ENCODE measurements at places on chromosomes 2 and 18.

- no peak overlapping the region for H3K4me3 ChIP-seq
- H3K27ac ChIP-seq, result no peak overlapping the region
- H3K27me3 ChIP-seq, result no peaks in the 10 kb centered on the region
- H3K36me3 ChIP-seq, result peaks cover 13% of the 10 kb centered on the region
- DNase-seq, result no peak
- peaks cover 23% of the 10 kb centered on the region for H3K4me1 ChIP-seq
Observed at GRCh38 chr2:37192551-37192950, 3.7 kb upstream of the CEBPZOS start.

- peaks cover 9% of the 10 kb centered on the region for H3K27me3 ChIP-seq
- no peaks in the 10 kb centered on the region for H3K36me3 ChIP-seq
- H3K4me3 ChIP-seq, result no peak overlapping the region
- no peaks in the 10 kb centered on the region for H3K4me1 ChIP-seq
- no peak for DNase-seq
Observed at GRCh38 chr2:181576431-181576830, 80.5 kb downstream of the CERKL start.

DNA sequence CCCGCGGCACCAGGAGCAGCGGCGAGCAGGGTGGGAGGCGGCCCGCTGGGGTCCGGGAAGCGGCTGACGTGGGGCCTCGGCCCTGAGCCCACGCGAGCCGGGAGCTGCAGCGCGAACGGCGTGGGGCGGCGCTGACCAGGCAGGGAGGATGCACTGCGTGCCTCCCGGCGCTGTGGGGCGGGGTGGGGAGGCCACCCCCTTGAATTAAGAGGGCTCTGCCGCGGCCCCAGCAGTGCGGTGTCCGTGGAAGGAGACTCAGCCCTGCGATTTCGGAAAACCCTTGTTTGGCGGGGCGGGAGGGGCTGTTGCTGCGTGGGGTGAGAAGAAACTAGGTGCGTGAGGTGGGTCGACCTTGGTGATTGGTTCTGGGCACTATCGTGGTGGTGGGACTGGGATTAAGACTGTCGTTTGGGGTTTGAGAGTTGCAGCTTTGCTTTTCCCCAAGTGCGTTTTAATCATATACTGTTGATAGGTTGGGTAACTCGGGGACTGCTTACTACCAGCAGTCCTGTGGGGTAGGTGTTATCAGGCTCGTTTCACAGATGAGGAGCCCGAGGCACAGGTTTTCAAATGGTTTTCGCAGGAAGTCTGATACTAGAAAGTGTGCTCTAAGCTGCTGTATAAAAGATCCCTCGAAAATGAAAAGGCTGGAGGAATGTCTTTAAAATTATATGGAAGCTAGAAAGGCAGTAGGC, 722 bp downstream of the ACSL3 start:
- H3K36me3 ChIP-seq, result peaks cover 7% of the 10 kb centered on the region
- peak; percentile 30 for DNase-seq
- H3K27ac ChIP-seq, result peak overlapping the region; percentile 81
- no peaks in the 10 kb centered on the region for H3K27me3 ChIP-seq
- H3K4me3 ChIP-seq, result peak overlapping the region; percentile 99

GRCh38 chr2:24919506-24920097, 435 bp downstream of the ADCY3 start:
- H3K36me3 ChIP-seq, result peaks cover 14% of the 10 kb centered on the region
- H3K4me3 ChIP-seq, result peak overlapping the region; percentile 81
- no peak overlapping the region for H3K27ac ChIP-seq
- H3K4me1 ChIP-seq, result peaks cover 17% of the 10 kb centered on the region

DNA sequence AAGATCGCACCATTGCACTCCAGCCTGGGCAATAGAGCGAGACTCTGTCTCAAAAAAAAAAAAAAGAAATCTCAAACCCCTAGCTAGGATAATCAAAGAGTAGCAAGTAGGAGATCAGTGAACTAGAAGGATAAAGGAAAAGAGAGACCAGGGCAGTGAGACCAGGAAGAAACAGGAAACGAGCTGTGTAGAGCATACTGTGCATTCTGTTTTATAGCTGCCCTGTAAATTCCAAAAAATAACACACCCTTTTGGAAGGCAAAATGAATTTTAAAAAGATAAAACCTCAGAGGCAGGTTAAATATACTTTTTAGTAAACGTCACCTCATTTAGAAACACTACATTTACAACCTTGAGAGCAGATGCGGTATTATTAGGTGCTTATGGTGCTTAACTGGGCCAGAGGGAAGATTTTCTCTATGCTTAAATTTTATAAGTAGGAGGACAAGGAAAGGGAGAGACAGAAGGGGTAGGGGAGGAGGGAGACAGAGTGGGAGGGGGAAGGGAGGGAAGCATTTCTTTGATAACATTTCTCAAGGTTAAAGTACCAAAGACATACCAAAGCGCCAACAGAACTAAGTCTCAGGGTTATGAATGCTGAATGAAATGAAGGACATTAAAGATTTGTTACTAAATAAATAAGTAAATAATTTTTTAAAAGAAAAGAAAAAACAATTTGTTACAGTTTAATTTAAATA, 30.1 kb downstream of the FEZ2 start:
- no peak overlapping the region for H3K4me3 ChIP-seq
- no peak for DNase-seq
- peaks cover 67% of the 10 kb centered on the region for H3K4me1 ChIP-seq
- H3K27ac ChIP-seq, result peak overlapping the region; percentile 95

GRCh38 chr2:35343135-35343534, 1012.4 kb upstream of the CRIM1 start:
- no peak overlapping the region for H3K27ac ChIP-seq
- no peak for DNase-seq
- H3K4me1 ChIP-seq, result no peaks in the 10 kb centered on the region
- H3K27me3 ChIP-seq, result no peaks in the 10 kb centered on the region

DNA sequence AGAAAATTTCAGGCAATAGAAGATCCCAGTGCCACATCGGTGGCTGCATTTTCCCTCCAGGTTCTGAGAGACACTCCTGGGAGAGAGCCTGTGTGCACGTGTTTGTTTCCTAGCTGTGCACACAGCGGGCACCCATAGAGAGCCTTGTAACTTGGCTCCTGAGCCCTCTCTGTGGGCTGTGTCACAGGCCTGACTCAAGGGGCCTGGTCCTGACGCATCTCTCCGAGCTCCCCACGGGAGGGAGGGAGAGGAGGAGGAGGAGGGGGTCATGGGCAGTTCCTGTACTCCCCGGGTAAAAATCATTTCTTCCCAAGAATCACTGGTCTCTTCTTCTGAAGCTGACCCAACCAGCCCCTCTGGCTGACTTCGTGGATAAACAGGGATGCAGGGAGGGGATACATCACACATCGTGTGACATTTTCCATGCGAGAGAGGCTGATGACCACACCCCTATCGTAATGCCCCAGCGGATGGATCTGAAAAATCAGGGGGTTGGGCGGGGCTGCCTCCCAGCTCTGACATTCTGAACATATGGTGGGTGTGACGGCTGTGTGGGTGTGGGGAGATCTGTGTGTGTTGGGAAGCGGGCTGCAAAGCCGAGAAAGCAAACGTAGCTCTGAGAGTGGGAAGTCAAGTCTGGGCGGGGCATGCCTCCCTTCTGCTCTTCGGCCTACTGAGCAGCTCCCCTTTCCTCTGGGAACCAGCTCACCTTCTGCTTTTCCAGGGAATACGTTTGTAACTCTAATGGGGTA, 308.3 kb upstream of the HS6ST1 start:
- H3K27me3 ChIP-seq, result no peaks in the 10 kb centered on the region
- peaks cover 8% of the 10 kb centered on the region for H3K4me1 ChIP-seq
- H3K27ac ChIP-seq, result no peak overlapping the region
- no peaks in the 10 kb centered on the region for H3K36me3 ChIP-seq

DNA sequence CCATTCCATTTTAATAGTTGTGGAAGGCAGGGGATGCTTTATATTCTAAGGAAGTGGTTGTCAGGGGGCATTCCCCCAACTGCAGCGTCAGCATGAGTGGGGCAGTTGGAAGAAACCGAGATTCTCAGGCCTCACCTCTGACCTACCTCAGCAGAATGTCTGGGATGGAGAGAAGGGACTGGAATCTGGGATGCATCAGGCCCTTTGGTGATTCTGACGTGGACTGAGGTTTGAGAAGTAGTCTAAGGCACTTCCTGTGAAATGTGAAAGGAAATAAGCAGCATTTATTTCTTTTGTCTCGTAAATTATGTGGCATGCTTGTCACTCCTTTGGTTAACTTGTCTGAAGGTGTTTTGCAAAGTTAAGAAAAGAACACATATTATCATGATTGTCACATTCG, 540.7 kb upstream of the NETO1 start:
- DNase-seq, result no peak
- no peak overlapping the region for H3K27ac ChIP-seq
- no peaks in the 10 kb centered on the region for H3K27me3 ChIP-seq
- no peaks in the 10 kb centered on the region for H3K36me3 ChIP-seq
- H3K4me3 ChIP-seq, result no peak overlapping the region

GRCh38 chr2:163471947-163472346, 263.9 kb downstream of the FIGN start:
- DNase-seq, result no peak
- H3K27ac ChIP-seq, result no peak overlapping the region
- H3K4me1 ChIP-seq, result no peaks in the 10 kb centered on the region
- no peaks in the 10 kb centered on the region for H3K27me3 ChIP-seq
- H3K36me3 ChIP-seq, result no peaks in the 10 kb centered on the region
- no peak overlapping the region for H3K4me3 ChIP-seq

DNA sequence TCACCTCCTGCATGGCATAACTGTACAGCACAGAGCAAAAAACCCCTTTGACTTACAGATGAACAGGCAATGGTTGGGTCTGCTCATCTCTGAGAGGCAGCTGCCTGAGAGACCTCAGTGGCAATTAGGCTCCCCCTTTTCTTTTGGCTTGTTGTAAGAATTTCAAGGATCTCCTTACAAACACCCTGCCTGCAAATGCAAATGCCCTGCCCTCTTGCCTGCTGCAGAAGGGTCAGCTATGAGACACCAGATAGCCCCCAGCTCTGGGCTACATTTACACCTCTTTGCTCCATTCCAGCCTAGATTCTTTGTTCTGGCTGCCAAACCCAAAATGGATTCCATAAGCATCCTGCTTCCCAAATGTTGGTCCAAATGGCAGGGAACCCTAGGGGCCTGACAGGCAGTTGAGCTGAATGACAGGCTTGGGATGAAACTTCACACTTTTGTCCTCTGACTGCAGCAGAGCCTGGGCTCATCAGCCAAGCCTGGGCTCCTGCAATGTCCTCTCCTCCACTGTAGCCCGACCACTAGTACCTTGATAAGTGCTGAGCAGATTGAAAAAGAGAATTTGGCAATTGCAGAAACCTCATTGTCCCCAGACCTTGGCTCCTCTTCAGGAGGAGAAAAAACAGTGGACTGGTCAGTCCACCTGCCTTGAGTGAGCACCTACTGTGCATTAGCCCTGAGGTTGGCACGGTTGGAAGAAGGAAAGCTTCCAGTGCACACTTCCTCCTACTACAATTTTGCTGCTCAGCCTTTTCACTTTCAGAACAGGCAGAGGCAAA, 678.3 kb downstream of the BCL11A start:
- H3K27me3 ChIP-seq, result no peaks in the 10 kb centered on the region
- no peak for DNase-seq
- H3K4me3 ChIP-seq, result no peak overlapping the region
- no peak overlapping the region for H3K27ac ChIP-seq

GRCh38 chr2:209368914-209369313, 54.9 kb upstream of the MAP2 start:
- peak; percentile 77 for DNase-seq
- H3K4me3 ChIP-seq, result no peak overlapping the region
- no peaks in the 10 kb centered on the region for H3K36me3 ChIP-seq
- H3K4me1 ChIP-seq, result peaks cover 22% of the 10 kb centered on the region
- H3K27me3 ChIP-seq, result no peaks in the 10 kb centered on the region

All from SJSA1 (cell line).